ENCODE measurements at places on chromosomes 3 and 15.

- DNase-seq = no peak
Observed at GRCh38 chr3:132289316-132289715, 27.9 kb upstream of the ACP3 start.

- no peak for DNase-seq
Observed at GRCh38 chr3:187183210-187183862, 13.9 kb upstream of the RTP1 start.

DNA sequence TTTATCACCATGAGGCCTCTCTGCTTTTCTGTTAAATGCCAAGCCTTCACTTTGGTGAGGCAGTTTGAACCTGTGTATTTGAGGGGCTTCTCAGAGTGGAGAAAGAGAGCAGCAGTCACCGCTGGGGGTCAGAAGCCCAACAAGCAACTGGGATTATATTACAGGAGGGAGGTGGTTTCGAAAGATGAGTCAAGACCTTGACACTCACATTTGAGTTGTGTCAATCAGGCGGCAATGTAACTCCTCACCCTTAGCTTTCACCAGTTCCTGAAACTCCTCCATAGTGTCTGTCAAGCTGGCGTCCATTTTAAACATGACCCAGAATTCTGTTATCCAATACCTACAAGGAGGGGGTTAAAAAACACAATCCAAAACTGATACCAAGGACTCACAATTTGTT lies 46.5 kb downstream of the RASGRP1 start:
- no peak for DNase-seq

DNA sequence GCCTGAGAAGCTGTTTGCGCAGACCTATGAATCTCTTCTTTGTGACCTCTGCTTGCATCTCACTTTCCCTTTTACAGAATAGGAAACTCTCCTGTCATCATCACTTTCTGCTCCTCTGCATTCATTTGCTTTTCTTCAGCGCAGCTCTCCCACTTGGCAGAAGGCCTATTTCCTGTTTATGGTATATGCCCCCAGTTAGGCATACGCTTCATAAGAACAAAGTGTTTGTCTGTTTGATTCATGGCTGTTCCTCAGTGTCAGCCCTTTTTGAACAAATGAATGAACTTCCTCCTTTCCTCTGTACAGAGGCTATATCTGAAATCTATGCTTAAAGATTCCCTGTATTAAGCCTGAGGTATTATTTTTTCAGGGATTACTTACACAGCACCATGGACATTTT lies 1216.9 kb upstream of the GBE1 start:
- DNase-seq = no peak

DNA sequence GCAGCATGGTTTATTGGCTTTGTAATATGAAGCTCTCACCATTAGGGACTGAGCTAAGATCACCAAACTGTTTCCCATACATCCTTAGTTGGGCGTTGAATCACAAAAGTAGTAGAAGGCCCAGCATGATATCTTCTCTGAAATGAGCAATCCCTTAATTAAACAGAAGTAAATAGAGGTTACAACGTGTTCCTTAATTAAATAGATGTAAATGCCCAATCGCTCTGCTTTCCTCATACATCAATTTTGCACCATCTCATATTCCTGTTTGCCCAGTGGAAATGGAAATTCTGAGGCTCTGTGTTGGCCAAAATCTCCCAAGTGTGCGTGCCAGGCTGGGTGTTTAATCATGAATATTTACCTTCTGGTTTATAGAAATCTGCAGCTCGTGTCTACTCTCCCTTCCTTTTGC lies 107.4 kb upstream of the FOXB1 start:
- no peak for DNase-seq

GRCh38 chr15:49361370-49361769 lies 61.7 kb upstream of the FGF7 start:
- DNase-seq = no peak

- DNase-seq = no peak
Observed at GRCh38 chr3:43323541-43323940, 37.2 kb downstream of the SNRK start.

GRCh38 chr3:42478830-42479229 lies 23.6 kb upstream of the VIPR1 start:
- DNase-seq = no peak

GRCh38 chr3:194333981-194334320 lies 17.2 kb downstream of the CPN2 start:
- no peak for DNase-seq

DNA sequence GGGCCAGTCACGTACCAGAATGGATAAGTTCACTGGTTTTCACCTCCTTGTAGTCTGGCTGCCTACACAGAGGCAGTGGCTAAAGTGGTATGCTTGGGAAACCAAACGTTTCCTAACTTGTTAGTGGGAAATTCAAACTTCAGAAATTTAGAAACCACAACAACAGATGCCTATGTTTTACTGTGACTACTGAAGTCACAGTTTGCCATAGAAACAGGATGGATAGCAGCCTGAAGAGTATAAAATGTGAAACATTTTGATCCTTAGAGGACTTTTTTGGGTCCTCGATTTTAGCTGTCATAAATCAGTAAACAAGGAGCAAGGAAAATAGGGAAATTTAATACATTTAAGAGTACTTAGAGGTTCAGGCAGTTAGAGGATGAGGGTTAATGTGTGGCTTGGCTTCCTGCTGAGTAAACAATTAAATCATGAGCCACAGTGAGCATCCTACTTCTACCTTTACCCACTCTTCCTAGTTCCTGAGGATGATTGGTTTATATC lies 48.6 kb downstream of the CMSS1 start:
- DNase-seq = peak; percentile 23

DNA sequence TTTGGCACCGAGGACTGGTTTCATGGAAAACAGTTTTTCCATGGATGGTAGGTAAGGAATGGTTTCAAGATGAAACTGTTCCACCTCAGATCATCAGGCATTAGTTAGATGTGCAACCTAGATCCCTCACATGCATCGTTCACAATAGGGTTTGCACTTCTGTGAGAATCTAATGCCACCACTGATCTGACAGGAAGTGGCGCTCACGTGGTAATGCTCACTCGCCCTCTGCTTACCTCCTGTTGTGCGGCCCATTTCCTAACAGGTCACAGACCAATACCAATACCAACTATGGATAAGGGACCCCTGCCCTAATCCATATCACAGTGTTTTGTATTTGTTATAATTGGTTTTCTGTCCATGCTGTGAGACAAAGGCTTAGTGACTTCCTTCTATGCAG lies 58.9 kb downstream of the SLMAP start:
- peak; percentile 55 for DNase-seq

GRCh38 chr3:123533554-123534159 lies 51.2 kb downstream of the HACD2 start:
- no peak for DNase-seq

DNA sequence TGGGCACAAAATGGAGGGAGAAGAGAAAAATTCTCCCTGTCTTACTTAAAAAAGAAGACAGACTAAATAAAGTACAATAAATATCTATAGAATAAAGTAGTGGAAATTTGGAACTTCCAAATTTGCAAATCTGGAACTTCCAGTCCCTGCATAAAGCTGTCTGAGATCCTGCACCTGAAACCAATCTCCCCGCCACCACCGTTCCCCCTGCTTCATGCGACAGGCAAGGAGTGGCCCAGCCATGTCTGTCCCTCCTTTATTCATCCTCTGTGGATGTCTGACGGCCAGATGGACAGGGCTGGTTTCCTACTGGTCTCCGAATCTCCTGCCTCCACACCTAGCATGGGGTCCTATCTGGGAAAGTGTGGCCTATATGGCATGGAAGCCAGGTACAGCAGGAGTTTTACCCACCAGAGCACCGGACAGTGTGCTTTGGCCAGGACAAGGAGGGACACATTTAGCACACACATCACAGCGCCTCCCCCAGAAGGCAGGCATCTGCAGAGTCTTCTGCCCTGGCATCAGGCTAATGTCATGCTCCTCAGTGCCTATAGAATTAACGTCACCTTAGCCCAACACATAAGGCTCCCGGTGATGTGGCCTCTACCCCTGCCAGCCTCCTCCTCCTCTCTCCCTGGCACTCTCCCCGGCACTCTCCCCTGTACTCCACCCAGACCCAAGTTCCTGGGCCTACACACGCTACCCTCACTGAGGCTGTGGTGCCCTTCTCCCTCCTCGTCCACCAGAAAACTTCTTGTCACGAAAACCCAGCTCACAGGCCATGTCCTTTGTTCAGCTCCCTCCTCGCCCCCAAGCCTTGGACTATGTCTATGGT lies 170.8 kb downstream of the XXYLT1 start:
- no peak for DNase-seq

DNA sequence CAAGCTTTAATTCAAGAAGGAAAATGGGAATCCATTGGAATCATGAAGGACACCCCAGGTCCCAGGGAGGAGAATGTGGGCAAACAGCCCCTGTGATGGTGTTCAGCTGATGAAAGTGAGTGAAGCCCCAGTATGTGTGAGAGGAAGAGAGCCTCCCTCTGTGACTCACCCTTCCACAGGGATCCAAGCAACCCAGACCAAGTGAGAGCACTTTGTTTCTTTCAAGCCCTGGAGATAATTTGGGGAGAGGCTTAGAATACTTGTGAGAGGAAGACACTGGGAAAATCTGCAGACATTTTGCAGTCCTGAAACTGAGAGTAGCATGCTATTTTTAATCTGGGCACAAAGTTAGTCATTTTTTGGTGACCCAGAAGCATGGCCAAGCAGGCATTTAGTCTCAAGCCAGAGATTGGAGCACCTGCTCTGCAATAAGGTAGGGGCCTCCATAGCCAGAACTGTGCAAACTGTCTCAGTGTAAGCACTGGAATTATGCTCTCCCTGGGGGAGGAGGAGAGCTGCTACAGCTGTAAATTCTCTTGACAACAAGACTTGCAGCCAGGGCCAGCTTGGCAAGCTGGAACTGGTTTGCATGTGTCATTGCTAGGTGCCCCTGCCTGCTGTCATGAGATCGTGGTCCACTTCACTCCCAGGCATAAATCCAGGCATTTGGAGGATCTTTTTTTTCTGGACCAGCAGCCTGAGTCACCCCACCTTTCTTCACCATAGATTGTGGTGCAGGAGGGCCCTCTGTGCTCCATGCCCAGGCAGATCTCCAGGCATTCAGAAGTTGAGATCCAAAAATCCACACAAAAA lies 537.8 kb upstream of the DPPA4 start:
- DNase-seq = no peak

DNA sequence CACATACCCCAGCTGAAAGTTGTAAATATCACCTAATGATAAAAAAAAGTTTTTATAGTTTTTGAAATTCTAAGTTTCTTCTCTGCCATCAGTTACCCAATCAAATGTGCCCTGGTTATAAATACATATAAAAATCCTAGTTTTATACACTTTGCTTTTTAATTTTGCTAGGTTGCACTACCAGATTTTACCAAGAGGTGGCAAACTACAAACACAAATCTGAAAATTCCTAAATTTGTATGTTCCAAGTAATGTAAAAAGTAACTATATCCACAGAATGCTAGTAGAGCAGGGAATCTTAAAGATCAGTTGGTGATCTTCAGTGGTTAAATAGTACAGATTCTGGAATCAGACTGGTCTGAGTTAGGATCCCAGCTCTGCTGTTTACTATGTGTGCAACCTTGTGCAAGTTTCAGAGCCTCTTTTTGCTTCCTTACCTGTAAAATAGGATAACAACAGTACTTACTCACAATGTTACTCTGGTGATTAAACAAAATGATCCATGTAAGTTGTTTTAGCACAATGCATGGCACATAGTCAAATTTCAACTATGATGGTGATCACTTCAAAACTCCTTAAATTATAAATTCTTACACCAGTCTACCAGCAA lies 11.0 kb downstream of the TRPM7 start:
- DNase-seq = no peak

DNA sequence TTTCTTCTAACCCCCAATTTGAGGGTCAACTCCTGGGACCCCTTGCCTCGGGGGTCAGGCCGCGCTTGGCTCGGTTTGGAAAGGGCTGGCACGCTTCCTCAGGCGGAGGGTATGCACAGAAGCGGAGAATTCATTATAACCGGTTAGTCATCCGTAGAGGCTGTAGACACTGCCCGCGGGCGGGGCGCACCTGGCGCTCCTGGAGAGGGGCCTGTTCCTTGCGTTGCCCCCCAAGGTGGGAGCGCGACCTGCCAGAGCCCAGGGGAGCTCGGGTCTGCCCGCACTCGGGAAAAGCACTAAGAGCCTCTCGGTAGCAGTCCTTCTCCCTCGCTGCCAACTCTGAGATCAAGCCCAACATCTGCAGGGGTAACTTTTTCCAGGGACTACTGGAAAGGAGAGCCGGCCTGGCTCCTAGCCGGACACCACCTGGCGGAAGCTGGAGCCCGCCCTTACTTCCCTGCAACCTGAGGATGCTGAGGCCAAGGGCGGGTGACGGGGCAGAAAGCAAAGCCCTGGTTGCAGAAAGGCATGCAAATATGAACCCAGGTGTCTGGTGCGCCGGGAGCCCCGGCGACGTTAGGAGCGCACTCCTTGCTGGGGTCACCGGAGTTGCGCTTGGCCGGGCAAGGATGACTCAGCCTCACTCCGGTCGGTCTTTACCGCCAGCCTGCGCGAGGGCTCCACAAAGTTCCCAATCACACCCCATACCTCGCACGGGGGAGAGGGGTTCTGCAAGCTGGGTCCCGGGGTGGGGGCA lies 1.5 kb upstream of the CACNA2D3 start:
- no peak for DNase-seq

DNA sequence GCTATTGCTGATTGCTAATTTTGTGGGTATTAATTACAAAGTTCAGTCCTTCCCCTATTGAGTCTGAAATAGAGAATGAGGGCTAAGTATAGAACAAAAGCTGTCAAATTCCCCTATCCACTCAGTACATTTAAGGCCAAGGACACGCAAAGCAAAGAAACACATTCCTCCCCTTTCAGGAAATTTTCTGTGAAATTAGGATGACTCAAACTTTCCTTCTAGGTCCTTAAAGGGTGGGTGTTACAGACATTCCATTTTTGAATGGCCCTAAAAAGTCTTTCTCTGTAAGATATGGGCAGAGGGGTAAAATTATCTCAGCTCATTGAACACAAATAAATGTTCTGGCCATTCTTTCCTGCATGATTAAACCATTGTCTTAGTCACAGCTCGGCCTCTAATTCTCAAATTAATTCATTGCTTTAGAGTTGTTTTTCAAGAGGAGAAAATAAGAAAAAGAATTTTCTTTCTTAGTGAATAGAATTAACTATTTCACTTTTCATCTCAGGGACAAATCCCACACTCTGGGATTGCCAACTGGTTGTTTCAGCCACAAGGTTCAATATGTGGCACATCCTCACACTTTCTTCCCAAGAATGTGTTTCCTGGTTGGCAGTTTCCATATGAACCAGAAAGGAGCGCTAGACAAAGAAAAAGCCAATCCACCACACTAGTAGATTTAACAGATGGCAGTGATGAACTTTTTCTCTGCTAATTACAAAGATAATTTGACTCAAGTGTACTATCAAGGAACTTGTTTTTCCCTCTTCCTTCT lies 424.1 kb downstream of the ZNF385D start:
- no peak for DNase-seq

GRCh38 chr15:66619152-66619903 lies 53.5 kb upstream of the LCTL start:
- no peak for DNase-seq

GRCh38 chr3:182690172-182690571 lies 103.1 kb upstream of the ATP11B start:
- DNase-seq = no peak

- no peak for DNase-seq
Observed at GRCh38 chr15:71259866-71260265, 144.6 kb downstream of the THSD4 start.

GRCh38 chr15:33700695-33701303 lies 267.5 kb upstream of the CHRM5 start:
- DNase-seq = peak; percentile 31

All from CD8-positive, alpha-beta memory T cell (primary cell).